Stimulated activated CD4-positive, alpha-beta T cell treated with anti-CD3 and anti-CD28 coated beads, Interleukin-15, amount 100 ng/mL, for 48 hours (primary cell): ENCODE measurements at places on chromosomes 5 and 9.

GRCh38 chr9:91084896-91085516 lies 276.7 kb downstream of the AUH start:
- no peak for DNase-seq

DNA sequence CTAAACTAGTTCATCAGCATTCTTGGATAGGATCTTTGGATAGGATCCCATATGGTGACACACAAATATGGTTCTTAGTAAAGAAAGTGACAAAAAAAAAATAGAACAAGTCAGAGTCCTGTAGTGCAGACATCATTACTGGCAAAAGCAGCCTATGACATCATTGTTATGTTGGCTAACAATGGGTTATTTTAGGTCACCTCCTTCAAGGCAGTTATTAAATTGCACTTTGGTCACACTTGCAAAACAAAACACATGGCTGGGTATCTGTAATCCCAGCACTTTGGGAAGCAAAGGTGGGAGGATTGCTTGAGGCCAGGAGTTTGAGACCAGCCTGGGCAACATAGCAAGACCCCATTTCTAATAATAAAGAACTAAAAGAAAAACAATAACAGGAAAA lies 185.9 kb downstream of the KIAA0825 start:
- no peak for DNase-seq

DNA sequence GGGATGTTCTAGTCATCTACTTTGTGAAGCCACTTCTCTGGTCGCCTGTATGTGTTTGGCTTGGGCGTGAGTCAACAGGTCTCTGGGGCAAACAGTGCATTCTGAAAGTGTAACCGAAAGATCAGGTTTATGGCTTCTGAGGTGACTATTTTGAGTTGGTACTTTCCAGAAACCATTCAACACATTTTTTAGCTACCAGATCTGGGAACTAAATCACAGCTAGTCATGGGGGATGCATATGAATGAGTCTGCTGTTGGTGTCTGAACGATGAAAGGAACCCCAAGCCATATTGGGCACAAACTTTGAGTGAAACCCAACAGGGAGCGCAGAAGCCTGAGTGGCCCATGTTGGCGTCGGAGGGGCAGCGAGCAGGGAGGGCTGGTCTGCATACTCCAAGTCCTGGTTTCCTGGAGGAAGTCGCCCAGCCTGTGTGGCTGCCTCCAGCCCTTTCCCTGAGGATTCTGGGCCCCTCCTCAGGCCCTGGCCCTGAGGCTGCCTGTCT lies 35.3 kb downstream of the UBE2QL1 start:
- DNase-seq: no peak

GRCh38 chr5:133041157-133041784 lies 10.5 kb upstream of the HSPA4 start:
- no peak for DNase-seq

DNA sequence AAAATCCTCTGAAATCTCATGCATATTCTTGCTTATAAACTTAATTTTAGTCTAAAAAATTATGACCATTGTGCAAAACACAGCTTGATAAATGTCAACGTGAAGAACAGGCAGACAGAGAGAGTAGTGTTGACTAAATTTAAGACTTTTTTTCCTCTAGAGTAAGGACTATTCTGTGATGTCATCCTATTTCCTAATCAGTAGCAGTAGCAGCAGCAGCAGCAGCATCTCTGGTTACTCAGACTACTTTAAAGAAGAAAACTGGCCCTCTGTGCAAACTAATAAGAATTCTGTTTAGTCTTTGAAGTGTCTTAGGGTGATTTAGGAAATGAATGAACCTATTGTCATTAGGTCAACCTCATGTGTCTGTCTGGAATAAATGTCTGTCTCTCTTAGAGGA lies 403.0 kb downstream of the HINT1 start:
- no peak for DNase-seq

GRCh38 chr5:113864437-113864836 lies 350.9 kb downstream of the YTHDC2 start:
- DNase-seq: no peak

DNA sequence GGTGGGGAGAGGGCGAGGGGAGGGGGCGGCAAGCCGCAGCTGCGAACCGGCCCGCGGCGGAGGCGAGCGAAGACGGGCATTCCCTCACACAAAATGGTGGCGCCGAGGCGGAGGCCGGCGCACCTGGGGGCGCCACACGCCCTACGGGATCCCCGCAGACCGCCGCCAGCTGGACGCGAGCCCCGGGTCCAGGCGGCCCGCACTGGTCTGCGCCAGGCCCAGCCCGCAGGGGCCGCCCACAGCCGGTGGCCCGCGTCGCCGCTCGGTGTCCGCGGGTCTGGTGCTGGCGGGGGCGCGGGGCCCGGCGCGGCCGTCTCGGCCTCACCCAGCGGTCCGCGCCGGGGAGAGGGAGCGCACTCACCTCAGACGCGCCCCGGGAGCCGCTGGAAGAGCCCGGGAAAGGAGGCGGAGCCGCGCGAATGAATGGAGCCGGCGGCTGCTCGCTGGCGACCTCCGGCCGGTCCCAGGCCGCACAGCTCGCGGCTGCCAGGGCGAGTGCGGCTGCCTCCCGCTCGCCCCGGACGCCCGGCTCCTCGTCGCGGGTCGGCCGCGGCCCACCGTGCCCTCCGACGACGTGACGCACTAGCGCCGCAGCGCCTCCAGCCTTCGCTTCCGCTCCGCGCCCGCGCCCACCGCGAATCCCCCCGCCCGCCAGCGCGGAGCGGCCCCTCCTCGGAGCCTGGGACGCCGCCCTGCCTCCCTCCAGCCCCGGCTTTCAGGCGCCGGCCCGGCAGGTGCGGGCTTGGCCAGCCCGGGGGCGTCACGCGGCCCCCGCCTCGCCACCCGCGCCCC lies at the start of gene FAM169A:
Gene FAM169A (minus strand): TSS at position 584 of the 792 bp plus-strand sequence. CDS start 24,711 bp downstream, outside the sequence.
- no peak for DNase-seq

GRCh38 chr5:59491945-59492344 lies 401.6 kb downstream of the PDE4D start:
- DNase-seq: no peak

DNA sequence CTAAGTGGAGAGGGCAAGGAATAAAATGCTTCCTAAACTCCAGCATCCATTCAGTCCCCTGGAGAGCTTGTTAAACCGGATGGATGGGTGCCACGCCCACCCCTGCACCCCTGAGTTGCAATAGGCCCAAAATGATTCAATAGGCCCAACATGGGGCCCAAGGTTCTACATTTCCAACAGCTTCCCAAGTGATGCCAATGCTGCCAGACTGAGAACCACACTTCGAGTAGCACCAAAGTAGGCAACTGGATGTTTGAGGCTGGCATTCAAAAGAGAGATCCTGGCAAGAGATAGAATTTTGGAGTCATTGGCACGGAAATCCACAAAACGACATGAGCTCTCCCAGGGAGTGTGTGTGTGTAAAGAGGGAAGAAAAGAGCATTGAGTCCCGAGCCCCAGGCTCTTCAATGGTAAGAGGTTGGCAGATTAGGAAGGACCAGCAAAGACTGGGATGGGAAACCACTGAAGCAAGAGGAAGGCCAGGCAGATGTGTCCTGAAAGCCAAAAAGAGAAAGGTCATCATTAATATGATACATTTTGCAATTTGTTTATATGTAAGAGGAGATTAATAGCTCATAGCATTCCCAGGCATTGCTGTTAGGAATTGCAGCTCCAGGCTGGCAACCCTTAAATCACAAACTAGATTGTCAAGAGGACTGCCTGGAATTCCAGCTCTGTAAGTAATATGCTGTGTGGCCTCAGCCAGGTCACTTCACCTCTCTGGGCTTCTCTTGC lies 130.6 kb downstream of the KCNIP1 start:
- DNase-seq: no peak

- DNase-seq: no peak
Observed at GRCh38 chr9:82188817-82189216, 200.2 kb downstream of the SPATA31D1 start.

GRCh38 chr9:98873951-98874371 lies 66.5 kb downstream of the GALNT12 start:
- no peak for DNase-seq

DNA sequence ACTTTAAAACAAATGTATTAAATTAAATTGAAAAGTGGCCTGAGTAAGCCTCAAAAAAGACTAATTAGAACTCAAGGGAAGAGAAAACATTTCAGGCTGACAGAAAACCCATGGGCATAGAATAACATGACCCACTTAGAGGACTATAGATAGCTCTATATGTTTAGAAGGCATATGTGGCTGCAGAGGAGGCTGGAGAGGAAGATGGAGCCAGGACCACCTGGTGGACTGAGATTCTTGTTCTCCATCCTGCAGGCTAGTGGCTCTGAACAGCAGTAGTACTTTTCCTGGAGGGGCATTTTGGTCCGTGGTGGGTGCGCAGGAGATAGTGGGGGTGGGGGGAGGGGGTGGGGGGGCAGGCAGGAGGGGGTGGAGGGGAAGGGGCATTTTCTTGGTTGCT lies 10.3 kb upstream of the NPR2 start:
- DNase-seq: no peak

DNA sequence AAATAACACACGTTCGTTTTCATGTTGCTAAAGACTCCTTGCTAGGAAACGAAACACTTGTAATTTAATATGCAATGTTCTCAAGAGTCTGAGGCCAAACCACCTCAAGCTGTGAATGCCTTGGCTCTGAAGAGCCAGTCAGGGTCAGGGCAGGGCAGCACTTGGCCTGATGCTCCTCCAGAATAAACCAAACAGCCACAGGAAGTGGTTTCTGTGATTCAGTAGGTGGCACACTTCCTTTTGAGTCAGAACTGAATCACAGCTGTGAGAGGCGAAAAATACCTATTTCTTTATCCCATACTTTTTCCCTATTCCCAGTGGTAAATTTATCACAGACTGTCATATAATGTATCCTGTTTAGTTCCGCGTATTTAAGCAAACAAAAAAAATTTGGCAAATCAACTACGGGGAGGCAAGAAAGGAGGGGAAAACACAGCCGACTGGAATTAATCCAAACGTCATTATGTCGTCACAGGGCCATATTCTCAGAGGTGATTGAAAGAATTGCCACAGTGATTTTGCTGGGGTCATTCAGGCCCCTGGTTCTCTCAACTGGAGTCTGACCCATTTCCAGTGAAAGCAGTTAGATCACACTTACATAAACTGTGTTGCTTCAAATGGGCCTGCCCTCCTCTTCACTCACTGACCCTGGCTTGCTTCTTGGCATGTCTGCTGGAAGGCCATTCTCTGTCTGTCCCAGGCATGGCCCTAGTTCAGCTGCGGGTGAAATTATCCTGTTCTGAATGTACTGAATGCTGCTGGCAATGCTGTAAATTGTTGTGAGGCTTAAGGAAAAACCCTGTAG lies 71.2 kb downstream of the ARRDC3 start:
- DNase-seq: peak; percentile 51

DNA sequence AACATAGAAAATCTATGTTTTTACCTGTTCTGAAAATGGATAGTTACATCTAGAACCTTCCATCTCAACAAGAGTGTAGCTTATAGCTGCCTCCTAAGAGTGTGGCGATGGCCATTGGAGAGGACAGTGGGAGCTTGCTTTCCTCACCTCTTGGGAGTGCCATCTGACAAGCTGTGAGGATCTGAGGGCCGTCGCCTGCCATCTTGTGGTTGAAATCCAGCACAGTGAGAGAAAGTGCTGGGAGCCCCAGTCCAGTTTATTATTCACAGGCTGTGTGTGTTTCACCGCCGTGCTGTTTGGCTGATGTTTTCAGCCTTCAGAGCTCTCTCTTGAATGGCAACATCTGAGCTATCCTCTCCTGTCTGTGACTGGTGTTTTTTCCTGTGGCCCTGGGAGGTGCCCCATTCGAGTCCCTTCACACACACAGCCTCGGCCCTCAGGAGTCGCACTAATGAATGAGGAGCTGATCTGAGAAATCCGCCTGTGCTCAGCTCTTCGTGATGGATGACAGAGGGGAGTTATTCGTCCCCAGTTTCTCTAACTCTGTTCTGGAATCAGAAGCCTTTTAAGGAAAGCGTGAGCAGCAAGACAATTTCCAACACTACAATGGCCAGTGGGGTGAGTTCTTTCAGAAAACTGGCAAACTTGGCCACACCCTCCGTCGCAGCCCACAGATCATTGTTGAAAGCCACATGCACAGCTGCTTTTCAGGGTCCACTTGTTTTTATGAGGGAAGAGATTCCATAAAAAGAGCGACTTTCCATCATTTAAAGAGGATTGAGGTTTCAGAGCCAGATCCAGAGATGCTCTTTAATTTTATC lies 170.3 kb downstream of the PDZD2 start:
- no peak for DNase-seq

- DNase-seq: no peak
Observed at GRCh38 chr9:115808695-115809094, 344.9 kb upstream of the PAPPA start.

GRCh38 chr5:67813877-67814539 lies 401.5 kb upstream of the PIK3R1 start:
- DNase-seq: no peak

- DNase-seq: no peak
Observed at GRCh38 chr9:133367778-133368177, 8.1 kb downstream of the SURF4 start.

DNA sequence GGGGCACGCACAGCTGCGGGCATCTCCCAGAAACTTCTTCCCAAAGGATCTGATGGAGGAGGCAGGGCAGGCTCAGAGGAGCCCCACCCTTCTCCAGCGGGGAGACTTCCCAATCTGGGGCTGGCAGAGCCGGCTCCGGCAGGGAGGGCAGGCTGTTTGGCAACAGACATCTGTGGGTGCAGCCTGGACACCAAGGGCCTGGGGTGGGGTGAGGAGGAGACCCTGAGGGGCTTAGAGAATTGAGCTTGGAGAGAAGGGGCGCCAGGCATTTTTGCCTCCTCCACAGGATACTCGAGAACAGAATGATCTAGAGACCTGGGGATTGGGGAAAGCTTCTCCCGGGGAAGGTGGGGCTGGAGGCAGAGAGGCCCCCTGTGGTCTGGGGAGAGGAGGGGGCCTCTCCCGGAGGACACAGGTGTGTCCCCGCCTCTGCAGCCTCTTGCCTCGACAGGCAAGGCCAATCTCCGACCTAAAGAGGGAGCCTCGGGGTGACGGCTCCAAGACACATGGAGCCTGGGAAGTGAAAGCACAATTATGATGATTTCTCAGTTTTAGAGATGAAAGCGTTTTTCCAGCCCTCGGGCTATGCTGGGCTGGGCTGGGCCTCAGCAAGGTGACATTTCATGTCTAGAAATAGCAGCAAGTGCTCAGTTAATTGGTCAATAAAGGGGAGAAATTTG lies 8.4 kb downstream of the LHX3 start:
- no peak for DNase-seq
